ENCODE measurements at places on chromosomes 6 and 20.

DNA sequence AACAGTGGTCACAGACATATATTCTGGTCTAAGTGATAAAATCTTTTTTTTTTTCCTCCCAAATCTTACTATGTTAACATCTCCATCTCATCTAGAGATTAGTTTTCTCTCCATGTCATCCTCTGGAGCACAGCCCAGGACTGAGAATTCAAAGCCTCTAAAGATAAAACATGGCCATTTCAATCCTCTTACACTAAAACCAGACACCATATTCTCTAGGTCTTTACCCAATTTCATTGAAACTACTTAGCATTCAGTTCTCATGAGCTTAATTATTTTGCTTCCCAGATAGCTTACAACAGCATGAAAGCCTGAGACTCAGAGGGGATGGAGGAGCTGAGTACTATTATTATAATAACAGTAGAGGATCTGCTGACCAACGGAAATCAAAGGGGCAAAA, 92.7 kb downstream of the FARS2 start:
- no peak for DNase-seq

GRCh38 chr20:3753098-3753497, 14.5 kb downstream of the ADISSP start:
- peak; percentile 69 for DNase-seq

DNA sequence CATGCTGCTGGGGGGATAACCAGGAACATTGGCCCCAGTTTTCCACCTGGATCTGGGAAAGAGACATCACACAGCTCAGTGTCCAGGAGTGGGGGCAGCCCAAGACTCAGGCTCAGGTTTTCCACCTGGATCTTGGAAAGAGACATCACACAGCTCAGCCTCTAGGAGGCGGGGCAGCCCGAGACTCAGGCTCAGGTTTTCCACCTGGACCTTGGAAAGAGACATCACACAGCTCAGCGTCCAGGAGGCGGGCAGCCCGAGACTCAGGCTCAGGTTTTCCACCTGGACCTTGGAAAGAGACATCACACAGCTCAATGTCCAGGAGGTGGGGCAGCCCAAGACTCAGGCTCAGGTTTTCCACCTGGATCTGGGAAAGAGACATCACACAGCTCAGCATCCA, 361.6 kb downstream of the THBS2 start:
- no peak for DNase-seq

GRCh38 chr20:10282979-10283456, 64.4 kb downstream of the SNAP25 start:
- DNase-seq, result no peak

DNA sequence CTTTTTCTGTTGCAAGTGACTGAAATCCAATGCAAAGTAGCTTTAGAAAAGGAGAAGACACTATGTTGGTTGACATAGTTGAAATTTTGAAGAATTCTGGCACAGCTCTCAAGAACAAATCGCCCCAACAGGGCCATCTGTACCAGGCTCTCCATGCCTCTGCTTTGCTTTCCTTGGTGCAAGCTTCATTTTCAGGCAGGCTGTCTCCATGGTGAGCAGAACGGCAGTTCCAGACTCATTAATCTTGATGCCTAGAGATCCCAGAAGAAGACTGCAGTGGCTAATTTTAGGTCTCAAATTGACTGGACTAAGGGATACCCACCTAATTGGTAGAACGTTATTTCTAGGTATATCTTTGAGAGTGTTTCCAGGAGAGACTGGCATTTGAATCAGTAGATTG, 950.7 kb upstream of the FLRT3 start:
- DNase-seq, result no peak

GRCh38 chr20:37759761-37760209, 66.0 kb downstream of the CTNNBL1 start:
- no peak for DNase-seq

GRCh38 chr20:42276718-42277602, 658.8 kb upstream of the CHD6 start:
- DNase-seq, result no peak

- no peak for DNase-seq
These were observed 132.9 kb upstream of the NUP153 start for GRCh38 chr6:17839513-17840223.

DNA sequence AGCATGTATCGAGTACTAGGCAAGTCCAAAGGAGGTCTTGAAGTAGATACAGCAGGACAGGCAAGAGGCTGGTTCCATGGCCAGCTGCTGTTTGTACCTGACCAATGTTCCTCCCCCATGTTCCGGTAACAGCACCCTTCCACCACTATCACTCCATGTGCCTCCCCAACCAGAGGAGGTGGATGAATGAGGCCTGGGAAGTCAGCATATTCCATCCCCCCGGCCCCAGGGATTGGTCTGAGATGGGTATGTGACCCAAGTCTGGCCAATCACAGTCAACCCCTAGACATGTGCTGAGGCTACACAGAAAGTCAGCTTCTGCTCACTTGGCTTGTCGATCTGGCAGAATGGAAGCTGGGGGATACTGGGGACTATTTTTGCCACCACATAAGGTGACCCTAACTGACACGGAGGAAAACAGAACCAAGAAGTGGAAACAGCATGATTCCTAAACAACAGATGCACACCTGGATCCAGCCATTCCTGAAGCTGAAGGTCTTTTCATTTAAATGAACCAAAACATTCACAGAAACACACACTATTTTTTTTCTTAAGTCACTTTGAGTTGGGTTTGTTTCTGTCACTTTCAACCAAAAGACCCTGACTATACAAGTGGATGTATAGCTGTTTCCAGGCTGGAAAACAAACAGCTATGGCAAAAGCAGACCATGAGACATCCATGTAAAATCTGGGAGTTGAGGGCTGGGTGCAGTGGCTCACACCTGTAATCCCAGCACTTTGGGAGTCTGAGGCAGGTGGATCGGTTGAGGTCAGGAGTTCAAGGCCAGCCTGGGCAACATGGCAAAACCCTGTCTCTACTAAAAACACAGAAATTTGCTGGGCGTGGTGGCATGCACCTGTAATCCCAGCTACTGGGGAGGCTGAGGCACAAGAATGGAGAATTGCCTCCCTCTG, 70.4 kb upstream of the PTPN1 start:
- no peak for DNase-seq

GRCh38 chr20:1741309-1742048, 83.9 kb upstream of the SIRPG start:
- no peak for DNase-seq

DNA sequence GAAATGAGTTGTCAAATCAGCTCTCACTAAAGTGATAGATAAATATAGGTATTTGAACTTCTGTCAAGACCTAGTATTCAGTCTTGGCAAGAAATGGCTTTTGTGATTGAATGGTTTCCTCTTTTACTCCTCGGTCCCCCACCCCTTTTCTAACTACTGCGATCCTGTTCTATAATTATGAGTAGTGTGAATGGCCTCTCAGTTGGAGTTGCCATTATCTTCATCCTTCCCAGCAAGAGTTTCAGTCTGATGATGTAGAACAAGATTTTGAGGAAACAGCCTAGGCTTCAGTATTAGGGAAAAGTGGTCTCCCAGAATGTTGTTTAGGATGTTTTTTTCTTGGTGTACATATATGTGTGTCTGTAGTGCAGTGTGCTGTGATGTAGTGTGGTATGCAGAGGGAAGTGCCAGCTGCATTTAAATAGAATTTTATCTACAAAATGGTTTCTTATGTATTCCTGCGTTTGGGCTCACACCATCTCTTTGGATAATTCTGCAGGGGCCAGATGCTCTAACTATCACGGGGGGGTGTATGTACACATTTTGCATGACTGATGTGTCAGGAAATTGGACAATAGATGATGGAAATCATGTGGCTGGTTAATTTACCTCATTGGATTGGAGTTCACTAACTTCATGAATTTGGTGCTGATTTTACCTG, 180.1 kb upstream of the MMS22L start:
- DNase-seq, result no peak

- DNase-seq, result no peak
These were observed 68.5 kb downstream of the DNAH8 start for GRCh38 chr6:38783443-38784228.

- DNase-seq, result no peak
These were observed 106.7 kb upstream of the IYD start for GRCh38 chr6:150261997-150262697.

Measured in stimulated activated naive CD8-positive, alpha-beta T cell treated with anti-CD3 and anti-CD28 coated beads, Interleukin-15, Interleukin-2, amounts not matched to agents 100 U/mL and 50 U/mL, for 24 hours (primary cell).